Fibroblast of pulmonary artery (primary cell): ENCODE measurements at places on chromosomes 11 and 22.

DNA sequence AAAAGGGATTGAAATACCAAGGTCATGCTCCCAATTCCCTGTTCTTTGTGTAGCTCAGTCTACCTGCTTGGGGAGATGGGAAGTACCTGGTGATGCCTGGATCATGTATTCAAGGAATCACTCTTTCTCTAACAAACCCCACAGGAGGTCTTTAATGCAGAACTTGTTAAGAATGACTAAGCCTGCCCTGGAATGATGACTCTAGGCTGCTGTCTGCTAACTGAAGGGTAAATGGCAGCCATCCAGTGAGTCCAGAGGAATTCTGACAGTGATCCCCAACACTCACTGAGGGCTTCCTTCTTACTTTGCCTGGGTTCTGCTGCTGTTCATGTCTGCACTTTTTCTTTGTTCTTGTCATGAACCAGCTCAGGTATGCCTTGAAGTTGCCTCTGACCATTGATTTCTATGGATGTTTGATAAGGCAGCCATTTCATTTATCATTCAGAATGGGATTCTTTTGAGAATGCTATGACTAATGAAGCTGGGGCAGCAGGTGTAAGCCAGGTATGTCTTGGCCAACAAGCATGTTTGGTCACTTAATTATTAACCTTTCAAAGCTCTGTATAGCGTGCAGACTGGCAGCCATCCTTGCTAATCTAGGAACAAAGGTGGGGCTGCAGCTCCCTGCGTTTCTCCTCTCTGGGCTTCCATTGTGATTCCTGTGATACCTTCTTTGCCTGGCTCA is 11.4 kb downstream of the PRSS23 start:
- DNase-seq = peak; percentile 62

- DNase-seq = peak; percentile 70
Measured at GRCh38 chr11:34358258-34358727, 483 bp upstream of the ABTB2 start.

- no peak for DNase-seq
Measured at GRCh38 chr11:65310736-65311135, 3.9 kb upstream of the CDC42EP2 start.

DNA sequence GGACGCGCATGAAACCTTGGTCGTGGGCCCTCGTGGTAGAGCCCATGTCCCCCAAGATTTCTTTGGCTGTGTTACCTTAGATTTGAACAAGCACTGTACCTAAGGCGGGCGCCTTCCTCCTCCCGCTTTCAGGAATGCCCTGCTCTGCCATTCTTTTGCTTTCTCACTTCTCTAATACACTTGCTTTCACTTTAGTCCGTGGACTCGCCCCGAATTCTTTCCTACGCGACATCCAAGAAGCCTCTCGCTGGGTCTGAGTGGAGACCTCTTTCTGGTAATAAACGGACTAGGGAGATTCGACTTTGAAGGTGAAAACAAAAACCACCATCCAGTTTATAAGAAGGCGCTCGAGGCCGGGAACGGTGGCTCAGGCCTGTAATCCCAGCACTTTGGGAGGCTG is 1.2 kb upstream of the NUP50 start:
- no peak for DNase-seq

DNA sequence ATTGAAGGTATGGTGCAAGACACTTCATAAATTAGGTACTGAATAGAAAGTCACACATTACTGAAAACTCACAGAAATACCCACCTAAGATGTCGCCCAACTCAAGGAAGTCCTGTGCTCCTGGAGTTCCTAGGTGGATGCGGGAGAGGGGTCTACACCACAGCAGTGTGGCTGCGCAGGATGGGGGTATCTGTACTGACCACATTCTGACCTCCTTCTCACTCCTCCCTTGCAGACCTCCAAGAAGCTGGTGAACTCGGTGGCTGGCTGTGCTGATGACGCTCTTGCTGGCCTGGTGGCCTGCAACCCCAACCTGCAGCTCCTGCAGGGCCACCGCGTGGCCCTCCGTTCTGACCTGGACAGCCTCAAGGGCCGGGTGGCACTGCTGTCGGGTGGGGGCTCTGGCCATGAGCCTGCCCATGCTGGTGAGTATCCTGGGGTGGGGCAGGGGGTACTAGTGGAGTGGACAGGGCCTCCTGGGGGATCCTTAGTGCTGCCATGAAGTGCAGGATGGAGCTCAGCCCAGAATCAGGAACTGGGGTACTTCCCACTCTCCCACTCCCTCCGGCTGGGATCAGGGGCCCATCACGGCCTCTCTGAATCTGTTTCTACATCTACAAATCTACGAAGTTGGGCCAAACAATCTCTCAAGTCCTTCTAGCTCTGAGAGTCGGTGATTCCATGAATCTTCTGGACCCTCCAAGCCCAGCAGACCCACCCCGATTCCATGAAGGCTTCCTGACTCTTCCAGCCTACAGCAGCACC is 4.9 kb downstream of the TKFC start:
- no peak for DNase-seq

GRCh38 chr22:49097966-49098365 is 729.7 kb downstream of the BRD1 start:
- DNase-seq = no peak

DNA sequence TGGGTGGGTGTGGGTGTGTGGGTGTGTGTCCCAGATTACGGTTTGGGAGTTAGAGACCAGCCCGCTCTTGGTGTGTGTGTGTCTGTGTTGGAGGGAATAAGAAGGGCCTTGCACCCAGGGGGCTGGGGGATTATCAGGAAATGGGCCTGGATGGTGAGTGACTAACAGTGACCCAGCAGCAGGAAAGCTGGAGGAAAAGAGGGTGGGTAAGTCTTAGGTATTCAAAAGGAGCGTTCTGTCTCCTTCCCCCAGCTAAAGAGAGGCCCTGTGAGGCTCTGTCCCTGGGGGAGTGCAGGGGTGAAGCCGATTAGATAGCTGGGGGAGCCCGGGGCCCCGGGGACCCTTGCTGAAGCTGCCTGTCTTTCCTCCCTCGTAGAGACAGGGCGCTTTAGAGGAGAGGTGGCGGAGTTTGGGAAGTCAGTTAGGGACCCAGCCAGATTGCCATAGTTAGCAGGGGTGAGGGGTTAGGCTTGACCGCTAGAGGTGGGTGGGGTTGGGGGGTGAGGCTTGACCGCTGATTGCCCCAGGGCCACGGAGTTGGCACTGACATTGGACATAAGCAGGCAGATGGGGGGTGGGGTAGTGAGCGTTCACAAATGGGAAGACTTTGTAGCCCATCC is 1.5 kb downstream of the OAF start:
- no peak for DNase-seq

DNA sequence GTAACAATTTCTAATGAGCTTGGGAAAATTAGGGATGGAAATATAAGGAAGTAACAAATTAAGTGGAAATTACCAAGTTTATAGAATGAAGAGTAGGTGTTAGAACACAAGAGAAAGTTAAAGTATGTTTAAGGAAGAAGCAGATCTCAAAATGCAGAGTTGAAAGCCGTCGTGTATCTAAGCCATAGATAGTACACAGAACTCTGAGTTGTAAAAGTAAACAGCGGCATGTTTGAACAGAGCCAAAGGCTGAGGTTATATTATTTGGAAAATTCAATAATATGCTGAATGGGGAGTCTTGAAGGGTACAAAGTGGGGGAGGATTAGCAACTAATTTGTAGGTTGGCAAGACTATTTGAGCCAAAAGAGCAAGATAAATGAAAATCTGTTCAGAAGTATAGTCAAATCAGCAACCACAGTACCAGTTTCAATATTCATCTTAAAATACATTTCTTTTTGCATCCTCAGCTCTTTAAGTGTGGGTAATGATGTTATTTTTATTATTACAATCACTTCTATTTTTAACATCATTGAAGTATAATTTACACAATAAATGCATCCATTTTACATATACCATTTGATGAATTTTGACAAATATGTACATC is 594.8 kb upstream of the ANO3 start:
- DNase-seq = no peak

DNA sequence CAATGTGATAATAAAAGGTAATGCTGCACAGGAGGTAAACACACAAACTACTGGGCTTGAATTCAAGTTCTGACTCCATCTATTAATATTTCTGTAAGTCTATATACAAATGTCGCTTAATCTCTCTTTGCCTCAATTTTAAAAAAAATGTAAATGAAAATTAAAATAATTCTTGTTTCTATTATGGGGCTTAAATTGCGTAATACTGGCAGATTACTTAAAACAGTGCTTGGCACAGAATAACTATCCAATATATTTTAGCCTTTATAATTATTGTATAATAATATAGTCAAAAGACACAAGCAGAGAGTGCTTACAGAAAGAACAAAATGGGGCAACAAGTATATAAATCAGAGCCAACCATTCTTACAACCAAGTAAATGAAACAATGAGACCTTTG is 489.1 kb downstream of the CNTN5 start:
- DNase-seq = no peak

- no peak for DNase-seq
Measured at GRCh38 chr22:32817137-32817730, 15.7 kb downstream of the TIMP3 start.

DNA sequence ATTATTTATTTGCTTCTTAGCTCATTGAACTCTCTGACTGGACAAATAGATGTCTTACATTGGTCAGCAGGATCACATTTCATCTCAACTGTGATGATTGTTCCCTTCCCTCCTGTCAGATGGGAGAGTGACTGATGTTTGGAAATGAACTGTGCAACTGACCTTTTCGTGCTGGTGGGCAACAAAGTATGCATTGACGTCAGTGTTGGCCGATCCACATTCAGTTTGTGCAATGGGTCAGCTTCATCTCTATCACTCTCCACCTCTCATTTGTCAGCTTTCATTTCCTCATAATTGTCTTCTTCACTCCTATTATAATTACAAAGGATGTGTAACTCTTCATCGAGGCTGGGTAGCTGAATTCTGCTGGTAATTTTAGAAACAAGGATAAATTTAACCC is 71.3 kb downstream of the PPP2R1B start:
- DNase-seq = peak; percentile 87

GRCh38 chr11:25048632-25049031 is 551.8 kb downstream of the LUZP2 start:
- DNase-seq = no peak

GRCh38 chr22:24102366-24103200 is 78.7 kb upstream of the SUSD2 start:
- DNase-seq = no peak

DNA sequence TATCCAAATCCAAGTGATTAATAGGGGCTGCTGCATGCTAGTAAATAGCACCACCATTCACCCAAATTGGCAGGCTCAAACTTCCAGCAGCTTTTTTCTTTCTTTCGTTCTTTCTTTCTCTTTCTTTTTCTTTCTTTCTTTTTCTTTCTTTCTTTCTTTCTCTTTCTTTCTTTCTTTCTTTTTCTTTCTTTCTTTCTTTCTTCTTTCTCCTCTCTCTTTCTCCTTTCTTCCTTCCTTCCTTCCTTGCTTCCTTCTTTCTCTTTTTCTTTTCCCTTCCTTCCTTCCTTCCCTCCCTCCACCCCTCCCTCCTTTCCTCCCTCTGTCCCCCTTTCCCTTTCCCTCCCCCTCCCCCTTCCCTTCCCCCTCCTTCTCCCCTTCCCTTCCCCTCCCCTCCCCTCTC is 81.5 kb downstream of the PDE3B start:
- DNase-seq = no peak

DNA sequence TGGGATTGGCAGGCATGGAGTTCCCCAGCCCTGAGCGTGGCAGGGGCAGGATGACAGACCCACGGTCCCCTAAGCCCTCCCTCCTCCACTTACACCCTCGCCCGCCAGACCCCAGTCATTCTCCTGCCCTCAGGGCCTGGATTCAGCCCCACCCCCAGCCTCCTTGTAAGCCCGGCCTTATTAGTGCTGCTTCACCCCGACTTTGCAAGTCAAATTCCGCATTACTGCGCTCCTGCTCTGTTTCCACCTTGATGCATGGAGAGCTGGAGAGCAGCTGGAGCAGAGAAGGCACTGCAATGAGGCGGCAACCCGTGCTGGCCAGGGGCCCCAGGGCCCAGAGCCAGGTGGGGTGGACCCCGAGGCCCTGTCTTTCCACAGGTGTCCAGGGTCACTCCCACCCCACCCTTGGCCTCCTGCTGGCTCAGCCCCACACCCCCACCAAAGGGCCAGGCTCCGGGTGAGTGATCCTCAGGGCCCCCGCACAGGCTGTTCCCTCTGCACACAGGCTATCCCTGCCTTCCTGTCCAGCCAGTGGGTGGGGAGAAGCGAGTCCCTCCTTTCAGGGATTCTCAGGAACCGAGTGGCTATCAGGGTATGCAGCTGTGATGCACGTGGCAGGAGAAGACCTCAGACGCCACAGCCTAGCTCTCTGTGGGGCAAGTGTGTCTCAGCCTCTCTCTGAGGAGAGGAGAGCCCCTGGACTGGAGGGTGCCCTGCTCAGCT is 36.4 kb downstream of the RTN4R start:
- no peak for DNase-seq
